ENCODE measurements at places on chromosomes 12 and 14.

DNA sequence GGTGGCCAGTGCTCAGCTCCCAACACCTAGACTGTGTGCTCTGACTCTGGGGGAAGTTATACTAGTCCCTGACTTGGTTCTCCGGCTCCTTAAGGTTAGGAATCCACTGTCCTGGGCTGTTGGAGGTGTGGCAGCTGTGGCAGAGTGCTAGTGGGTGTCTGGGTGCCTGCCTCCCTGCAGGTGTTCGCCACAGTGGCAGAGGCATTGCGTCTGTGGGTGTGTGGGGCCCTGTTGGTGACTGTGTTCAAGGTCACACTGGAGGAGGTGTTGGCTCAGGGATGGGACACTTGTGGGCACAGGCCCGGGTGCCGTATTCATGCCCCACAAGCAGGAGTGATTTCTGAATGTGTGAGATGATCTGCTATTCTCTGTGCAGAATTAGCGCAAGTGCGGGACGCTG is 467.4 kb downstream of the TMEM121 start:
- DNase-seq, result no peak

GRCh38 chr12:45231515-45232145 is 15.7 kb downstream of the ANO6 start:
- no peak for DNase-seq

DNA sequence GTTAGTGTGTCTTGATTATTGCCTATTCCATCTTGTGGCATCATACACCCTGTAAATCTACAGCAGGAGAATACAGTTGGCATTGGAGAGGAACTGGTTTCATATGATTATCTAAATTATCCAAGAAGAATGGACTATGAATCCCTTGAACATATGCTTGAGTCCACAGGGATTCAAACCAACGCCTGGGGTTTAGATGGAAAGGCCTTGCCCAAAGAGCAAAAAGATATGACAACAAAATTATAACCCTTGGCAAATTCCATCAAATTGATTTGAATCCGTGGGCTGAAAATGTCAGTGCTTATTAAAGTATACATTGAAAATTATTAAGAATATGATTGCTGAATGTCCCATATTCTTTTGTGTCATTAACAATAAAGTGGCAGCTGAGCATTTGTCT is 108.2 kb downstream of the PDE3A start:
- DNase-seq, result no peak

DNA sequence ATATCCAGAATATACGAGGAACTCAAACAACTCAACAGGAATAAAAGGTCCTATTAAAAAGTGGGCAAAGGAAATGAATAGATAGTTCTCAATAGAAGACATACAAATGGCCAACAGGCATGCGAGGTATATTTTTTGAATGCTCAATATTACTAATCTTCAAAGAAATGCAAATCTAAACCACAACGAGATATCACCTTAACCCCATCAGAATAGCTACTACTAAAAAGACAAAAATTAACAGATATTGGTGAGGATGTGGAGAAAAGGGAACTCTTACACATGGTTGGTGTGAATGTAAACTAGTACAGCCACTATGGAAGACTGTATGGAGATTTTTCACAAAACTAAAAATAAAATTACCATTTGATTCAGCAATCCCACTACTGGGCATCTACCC is 99.2 kb downstream of the TMEM260 start:
- no peak for DNase-seq

- DNase-seq, result peak; percentile 93
These were observed at the start of gene FOS for GRCh38 chr14:75278422-75279152. TSS of gene FOS (plus strand) at chr14:75278828. CDS start at chr14:75278983, 155 bp downstream.

DNA sequence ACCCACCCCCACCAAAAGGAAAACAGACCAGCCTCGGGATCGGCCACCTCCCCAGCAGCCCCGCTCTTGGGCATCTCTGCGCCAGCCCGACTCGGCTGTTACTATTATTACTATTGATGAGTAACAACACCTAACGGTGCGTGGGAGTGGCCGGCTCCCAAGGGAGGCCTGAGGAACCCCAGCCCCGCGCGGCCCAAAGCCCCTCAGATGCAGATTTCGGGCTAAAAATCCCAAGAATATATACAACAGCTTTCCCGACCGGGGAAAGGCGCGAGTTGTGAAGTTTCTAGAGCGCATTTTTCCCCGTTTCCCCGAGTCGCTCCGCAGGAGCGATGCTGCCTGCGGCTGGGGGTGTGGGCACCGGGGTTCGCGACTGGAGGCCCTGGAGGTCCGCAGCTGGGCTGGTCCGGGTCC is 565 bp downstream of the NT5DC3 start:
- no peak for DNase-seq

DNA sequence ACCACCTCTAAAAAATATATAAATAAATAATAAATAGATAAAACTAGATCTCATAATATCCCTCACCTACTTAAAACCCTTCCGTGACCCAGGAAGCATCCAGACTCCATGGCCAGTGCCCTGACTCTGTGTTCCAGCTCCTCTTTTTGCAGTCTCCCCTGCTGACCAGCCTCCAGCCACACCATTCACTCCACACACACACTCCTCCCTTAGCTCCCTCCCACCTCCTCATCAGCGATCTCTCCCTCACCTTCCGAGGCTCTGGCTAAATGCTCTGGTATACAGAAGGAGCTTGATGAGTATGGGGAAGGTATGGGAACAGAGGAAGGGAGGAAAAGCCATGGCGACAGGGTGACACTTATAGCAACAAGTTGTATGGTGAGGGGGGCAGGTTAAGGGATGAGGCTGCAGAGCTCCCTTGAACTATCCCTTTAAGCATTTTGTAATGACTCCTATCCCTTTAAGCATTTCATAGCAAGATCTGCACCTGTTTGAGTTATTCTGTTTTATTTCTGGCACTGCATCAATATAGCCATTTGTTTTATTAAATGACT is 26.1 kb upstream of the EIF4B start:
- no peak for DNase-seq

DNA sequence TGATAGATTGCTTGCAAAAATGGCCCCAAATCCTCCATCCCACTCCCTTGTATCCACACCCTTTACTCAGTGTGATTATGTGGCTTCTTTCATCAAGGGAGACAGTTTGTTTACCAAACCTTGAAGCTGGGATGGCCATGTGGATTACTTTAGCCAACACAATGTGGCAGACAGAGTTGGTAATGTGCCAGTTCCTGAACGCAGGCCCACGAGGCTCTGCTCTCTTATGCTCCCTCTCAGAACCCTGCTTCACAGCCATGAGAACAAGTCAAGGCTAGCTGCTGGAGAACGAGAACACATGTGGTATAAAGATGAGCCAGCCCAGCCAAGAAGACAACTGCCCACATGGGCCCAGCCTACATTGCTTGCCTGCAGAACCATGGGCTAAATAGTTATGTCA is 162.3 kb downstream of the NDUFA12 start:
- peak; percentile 50 for DNase-seq

GRCh38 chr12:57027011-57027804 is 10.9 kb upstream of the TAC3 start:
- no peak for DNase-seq

GRCh38 chr14:96956464-96957239 is 159.5 kb downstream of the VRK1 start:
- no peak for DNase-seq

- no peak for DNase-seq
These were observed 41.6 kb downstream of the NFKBIA start for GRCh38 chr14:35362911-35363374.

GRCh38 chr14:32169191-32169590 is 32.7 kb upstream of the RNU6-7 start:
- no peak for DNase-seq

Data from NCI-H1105 (cell line).